ENCODE measurements at places on chromosomes 13 and 19.

DNA sequence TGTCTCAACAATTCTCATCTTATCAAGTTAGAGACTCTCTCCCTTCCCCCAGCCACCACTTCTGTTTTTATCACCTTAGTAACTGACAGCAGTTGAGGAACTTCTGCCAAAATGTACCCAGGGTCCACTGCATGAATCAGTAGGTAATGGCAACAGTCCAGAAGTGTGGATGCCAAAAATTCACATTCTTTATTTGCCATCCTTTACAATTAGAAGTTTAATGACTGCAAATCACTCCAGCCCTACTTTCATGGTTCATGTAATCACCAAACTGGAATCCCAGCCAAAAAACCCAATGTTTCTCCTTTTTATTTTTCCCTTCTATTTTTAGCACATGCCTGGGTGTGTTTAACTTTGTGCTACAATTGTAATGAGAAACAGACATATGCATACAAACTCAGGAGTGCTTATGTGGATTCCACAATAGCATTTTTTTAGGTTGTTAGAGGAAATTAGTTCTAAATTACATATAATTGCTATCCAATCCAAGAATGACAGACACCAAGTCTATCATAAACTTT lies 243.5 kb downstream of the RGCC start:
- DNase-seq: no peak

- no peak for DNase-seq
These were observed 1.4 kb downstream of the EVI5L start for GRCh38 chr19:7831452-7831851.

GRCh38 chr13:23516190-23516589 lies 54.0 kb upstream of the TNFRSF19 start:
- no peak for DNase-seq

DNA sequence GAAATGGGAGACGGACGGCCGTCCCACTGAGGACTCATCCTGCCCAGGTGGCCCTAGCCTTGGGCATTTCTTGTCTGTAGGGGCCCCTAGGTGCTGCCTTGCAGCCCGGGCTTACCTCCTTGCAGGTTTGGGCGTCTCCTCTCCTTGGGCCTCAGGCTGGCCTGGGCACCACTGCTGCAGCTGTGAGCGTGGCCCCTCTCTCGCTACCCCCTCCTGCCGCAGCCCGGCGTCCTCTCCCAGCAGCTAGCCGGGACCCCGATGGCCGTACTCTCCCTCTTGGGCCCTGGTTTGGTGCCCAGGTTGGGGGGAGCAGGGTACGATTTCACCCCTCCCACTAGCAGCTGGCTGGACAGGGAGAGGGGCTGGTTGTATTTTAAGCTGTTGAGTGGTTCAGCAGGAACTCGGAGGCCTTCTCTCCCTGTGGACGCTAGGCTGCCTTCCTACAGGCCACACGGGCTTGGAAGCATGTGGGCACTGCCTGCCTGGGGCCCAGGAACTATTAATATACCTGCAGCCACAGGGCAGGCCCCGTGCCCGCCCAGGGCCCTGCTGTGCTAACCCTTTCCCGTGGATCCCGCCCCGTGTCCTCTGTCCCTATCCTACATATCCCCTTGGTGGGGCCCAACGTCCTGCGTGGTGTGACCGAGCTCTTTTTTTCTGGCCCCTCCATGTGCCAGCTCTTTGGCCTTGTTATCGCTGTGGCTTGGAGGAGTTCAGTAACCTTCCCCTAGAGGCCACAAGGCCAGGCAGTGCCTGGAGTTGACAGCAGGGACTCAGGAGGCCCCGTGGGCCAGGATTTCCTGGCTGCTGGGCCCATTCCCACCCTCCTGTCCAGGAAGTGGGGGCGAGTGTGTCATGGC lies 11.7 kb downstream of the NDUFB7 start:
- no peak for DNase-seq

GRCh38 chr13:41708713-41709112 lies 251.4 kb downstream of the RGCC start:
- no peak for DNase-seq

DNA sequence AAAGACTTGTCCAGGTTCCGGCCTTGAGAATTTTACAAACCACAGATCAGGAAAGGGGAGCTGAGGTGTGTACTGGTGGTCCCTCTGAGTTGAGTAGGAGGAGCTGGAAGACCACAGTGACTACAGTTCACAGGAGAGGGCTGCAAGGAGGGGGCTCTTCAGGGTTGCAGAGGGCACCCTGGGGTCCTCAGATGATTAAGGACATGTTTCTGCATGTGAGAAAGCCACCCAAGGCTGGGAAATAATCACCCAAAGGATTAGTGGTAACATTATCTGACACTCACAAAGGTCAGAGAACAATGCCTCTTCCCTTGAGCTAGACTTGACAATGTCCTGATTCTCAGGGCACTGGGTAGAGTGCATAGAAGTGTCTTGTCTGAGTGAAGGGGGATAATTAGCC lies 540.4 kb downstream of the IRS2 start:
- DNase-seq: no peak

DNA sequence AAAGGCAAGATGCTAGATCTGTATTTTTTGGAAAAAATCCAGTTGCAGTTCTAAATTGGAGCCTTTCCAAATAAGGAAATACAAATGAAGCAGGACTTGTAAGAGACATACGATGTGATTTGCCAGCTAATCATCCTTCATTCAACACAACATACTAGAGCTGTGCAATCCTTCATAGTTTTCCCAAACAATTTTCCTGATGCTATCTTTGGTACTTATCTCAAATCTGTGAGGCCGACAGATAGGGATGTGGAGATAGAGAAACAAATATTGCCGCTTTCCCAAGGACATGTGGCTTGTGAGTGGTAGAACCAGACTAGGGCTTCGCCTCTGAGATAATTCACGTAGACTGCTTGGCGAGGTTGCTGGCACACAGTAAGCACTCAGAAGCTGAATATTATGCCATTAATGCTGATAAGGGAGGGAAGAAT lies 176.6 kb downstream of the LMO7 start:
- no peak for DNase-seq

All from central memory CD8-positive, alpha-beta T cell (primary cell).